ENCODE measurements at places on chromosomes 4 and X.

DNA sequence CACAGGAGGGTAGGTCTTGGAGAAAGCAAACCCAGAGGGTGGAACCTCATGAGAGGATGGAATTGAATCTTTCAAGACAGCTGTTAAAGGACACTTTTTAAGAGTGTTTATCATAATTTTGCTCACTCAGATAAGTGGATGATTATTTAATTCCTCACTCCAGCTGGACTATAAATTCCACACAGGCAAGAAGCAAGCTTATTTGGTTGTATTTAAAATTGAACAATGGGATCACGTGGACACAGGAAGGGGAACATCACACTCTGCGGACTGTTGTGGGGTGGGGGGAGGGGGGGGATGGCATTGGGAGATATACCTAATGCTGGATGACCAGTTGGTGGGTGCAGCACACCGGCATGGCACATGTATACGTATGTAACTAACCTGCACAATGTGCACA is 116.3 kb downstream of the DHRSX start:
- no peak for DNase-seq

- no peak for DNase-seq
Measured at GRCh38 chr4:14857981-14858380, 144.3 kb upstream of the CPEB2 start.

GRCh38 chr4:180081072-180081471 is 2162.1 kb upstream of the TENM3 start:
- no peak for DNase-seq

GRCh38 chr4:122479935-122480416 is 23.5 kb upstream of the IL2 start:
- DNase-seq = no peak

DNA sequence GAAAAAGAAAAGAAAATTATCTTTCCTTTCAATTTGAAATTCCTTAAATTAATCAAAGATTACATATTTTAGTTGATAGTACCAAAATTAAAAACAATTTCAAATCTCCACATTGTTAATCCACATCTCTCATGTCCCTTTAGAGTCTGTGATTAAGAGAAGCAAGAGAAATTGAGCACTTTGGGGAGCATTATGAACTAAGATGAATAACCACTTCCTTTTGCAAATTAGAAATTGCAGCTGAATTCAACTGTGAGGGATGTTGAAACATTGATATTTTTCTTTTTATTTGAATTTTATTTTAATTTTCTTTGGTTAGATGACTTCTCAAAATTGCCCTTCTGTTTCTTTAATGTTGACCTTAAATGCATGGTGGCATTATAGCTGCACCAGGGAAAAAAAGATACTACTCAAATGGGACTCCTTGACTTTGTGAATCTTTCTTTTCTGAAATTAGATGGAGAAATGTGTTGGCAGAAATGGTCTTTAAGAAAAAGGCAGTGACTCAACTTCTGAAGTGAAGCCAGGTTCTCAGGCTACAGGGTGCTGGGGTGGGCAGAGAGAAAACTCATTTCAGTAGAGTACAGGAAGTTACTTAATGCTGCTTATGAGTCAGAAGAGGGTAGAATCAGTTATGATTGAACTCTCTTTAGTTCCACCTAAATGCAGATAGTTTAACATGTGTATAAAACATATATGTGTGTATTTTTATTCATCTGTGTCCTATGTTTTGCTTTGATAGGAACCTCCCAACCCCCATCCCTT is 92.0 kb upstream of the TNIP3 start:
- DNase-seq = no peak

DNA sequence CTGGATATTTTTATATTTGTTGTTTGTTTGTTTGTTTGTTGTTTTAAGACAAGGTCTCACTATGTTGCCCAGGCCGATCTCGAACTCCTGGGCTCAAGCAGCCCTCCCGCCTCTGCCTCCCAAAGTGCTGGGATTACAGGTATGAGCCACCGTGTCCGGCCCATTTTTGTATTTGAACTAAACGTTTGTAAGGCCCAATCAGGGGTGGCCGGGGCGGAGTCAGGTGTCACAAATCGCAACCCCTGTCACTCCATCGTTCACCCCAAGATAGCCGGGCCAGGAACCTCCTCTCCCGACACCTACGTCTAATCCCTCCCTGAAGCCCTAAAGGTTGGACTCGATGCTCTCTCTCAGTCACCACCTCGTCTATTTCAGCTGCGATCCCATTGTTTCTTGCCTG is 722 bp upstream of the EFHC2 start:
- DNase-seq = no peak

- no peak for DNase-seq
Measured at GRCh38 chr4:163590619-163591264, 96.3 kb downstream of the TMA16 start.

DNA sequence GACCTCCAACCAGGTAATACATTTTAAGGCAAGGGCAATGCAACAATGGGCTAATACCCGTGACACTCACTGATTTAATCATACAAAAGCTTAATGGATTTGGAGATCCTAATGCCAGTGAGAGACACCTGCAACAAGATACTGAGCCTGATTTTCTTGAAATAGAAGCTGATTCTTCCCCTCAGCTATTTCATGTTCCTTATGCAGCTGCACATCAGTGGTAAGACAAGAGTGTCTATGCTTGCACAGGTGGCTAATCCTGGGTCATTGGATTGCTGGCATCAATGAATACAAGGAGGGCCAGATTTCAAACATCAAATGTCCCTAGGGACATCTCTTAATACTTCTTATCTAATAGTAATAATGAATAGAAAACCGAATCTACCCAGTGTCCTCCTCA is 139.7 kb downstream of the PPARGC1A start:
- no peak for DNase-seq

- peak; percentile 14 for DNase-seq
Measured at GRCh38 chr4:7335344-7336066, 99.2 kb downstream of the PSAPL1 start.

GRCh38 chr4:7199129-7199725 is 6.9 kb downstream of the SORCS2 start:
- no peak for DNase-seq

- no peak for DNase-seq
Measured at GRCh38 chr4:71186566-71187403, 152.0 kb upstream of the SLC4A4 start.

- DNase-seq = no peak
Measured at GRCh38 chr4:138788267-138788790, 227.3 kb upstream of the NOCT start.

DNA sequence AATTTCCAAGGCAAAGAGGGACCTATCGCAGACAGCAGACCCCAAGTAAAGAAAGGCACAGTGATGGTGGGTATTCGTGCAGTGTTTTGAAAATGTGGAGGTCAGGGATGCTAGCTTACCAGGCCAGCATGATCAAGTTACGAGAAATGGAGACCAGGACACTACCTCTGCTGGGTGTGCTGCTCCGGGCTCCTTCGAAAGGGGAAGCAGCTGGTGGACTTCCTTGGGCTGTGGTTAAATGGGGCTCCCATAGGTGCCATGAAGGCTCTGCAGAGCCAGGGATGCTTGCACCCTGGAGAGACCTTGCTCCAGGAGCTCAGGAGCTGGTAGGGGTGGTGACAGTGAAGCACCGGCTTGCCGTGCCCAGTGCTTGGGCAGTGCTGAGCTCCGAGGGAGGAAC is 68.8 kb downstream of the TBL1X start:
- DNase-seq = no peak

GRCh38 chr4:99668472-99668871 is 10.8 kb upstream of the C4orf54 start:
- DNase-seq = no peak

- DNase-seq = peak; percentile 15
Measured at GRCh38 chrX:45232139-45232538, 31.5 kb upstream of the DIPK2B start.

GRCh38 chr4:41646862-41647261 is 101.7 kb downstream of the PHOX2B start:
- no peak for DNase-seq

GRCh38 chrX:31057691-31058090 is 14.2 kb downstream of the FTHL17 start:
- peak; percentile 36 for DNase-seq

GRCh38 chr4:1113311-1114009 is at the start of gene RNF212:
TSS of gene RNF212 (minus strand) at chr4:1113564. CDS start at chr4:1113464, 100 bp downstream.
- DNase-seq = no peak

GRCh38 chrX:39159921-39160507 is 358.8 kb downstream of the MID1IP1 start:
- no peak for DNase-seq

DNA sequence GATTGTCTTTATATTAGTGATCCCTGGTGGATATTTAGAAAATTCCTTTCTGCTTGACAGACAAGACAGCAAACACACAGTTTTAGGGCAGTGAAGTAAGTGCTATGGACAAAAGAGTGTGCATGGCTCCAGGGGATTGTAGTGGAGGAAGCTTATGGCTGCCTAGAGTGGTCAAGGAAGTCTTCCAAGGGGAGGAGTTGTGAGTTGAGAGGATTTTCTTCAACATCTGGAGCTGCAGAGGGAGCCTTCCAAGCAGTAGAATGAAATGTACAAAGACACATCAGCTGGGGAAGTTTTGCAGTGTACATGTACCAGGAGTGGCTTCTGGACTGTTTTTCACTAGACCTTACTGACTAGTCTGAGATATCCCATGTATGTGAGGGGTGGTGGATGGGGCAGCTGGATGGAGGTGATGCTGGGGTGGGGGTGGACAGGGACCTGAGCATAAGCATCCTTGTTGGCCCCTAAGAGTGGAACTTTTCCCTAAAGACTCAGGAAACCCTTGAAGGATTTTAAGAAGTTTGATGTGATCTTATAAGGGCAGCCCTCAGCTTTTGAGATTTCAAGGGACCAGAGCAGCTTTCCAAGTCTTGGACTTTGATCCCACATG is 160.5 kb upstream of the TAPT1 start:
- DNase-seq = no peak

DNA sequence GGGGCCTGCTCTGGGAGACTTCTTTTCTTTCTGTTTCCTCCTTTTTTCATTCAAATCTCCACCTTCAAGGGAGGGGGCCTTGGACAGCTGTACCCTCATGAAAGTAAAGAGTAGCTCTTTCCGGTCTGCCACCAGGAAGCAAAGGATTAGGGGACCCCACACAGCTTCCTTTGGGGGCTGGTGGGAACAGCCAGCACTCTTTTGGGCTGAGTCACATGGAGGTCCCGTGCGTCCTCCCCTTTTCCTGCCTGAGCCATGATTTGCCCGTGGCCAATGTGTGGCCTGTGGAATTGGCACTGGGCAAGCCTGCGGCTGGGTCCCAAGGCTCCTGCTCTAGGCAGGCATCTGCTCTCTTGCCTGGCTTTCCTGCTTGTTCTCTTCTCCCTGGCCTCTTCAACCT is 65.5 kb downstream of the FHDC1 start:
- no peak for DNase-seq

- DNase-seq = no peak
Measured at GRCh38 chrX:143768976-143769375, 48.4 kb upstream of the SPANXN2 start.

DNA sequence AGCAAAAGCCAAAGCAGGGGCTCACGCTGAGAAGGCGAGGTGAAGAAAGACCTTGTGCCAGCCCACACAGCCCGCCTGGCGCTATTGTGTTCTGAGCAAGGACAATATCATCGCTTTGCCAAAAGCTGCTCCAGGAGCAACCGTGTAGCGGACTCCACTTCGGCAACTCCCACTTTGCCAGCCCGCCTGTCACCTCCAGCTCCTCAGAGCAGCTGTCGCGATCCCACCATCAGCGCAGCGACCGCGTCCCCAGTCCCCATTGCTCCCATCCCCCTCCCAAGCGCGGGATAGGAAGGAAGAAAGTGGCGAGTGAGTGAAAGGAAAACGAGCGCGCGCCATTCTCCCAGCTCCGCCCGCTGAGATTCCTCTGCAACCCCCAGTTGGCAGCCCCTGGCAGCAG is 759 bp downstream of the ZC4H2 start:
- peak; percentile 1 for DNase-seq

GRCh38 chrX:33465137-33465536 is 253.8 kb upstream of the DMD start:
- DNase-seq = no peak

DNA sequence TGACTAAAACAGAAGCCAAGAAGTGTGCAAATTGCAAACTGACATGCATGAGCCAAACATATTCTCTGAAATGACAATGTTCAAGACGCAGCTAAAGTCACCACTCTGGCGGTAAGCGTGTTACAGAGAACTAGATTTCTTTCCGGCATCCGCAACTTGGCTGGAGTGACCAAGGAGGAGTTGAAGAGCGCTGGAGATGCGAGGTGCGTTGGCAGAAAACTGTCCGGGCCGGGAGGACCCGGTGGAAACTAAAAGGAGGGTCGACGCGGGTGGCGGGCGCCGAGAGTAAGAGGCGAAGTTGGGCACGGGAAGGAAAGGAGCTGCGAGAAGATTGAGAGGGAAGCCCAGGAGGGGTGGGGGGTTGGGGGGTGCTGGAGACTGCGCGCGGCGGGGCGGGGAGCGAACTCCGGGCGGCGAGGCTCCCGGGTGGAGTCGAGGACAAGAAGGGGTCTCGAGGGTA is 807 bp downstream of the SEL1L3 start:
- DNase-seq = peak; percentile 48

DNA sequence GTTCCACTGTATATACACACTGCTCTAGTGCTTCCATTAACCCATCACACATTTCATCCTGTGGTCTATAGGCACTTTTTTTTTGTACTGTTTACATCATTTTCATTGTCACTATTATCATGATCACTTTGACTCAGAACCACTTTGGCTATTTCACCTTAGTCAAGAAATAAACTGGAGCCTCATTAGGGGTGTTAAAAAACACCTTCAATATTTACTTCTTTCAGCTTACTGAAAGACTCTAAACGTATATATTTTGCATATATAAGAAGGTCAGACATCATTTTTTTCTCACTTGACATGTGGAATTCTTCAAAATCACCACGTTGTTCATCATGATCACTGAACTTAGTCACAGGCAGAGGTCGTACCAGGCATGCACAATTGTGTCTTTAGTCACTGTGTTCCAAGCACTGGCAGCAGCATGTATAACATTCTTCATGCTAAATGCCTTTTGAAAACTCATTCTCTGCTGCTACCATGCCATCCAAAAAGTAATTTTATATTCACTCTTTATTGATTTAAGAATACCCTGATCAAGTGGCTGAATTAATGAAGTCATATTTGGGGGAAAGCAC is 229.2 kb upstream of the ARSJ start:
- no peak for DNase-seq

DNA sequence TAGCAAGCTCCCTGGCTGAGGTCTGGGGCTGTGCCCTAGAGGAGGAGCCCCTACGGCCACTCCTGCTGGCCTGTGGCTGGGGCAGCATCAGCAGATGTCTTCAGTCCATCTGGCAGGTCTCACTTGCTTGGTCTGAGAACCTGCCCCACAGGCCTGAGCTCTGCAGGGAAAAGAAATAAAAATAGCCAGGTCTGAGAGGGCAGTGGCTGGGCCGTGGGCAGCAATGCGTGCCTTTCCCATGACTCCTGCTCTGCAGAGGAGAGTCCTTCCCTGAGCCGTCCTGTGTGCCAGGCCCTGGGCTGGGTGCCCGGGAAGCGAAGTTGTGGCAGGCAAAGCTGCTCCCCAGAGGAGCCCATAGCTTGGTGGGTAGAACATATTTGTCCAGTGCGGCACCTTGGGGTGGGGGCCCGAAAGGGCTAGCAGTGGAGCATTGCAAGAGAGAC is 11.3 kb upstream of the KIAA0232 start:
- no peak for DNase-seq

GRCh38 chrX:24777660-24778059 is 83.9 kb downstream of the POLA1 start:
- no peak for DNase-seq

All from bone marrow (tissue), 2 donors.